MM.1S (cell line): ENCODE measurements at places on chromosomes 12 and 14.

DNA sequence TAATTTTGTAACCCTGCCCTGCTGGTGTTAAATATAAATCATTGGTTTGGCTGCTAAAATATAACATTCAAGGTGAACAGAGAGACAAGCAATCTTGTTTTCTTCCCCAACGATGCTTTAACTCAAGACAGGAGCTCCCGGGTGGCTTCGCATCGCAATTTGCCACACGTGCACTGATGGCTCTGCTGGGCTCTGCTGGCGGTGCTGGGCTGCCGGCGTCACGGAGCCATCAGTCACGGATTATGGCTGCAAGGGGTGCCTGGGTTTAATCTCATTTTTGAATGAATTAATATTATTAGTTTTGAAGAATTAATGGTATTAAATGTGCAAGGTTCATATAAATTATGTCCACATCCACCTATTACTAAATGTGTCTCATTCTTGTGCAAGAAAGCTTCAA lies 44.9 kb upstream of the TMEM260 start:
- DNase-seq, result no peak

- peak; percentile 46 for DNase-seq
These were observed 6.8 kb upstream of the HNF1A start for GRCh38 chr12:120971299-120972180.

GRCh38 chr14:99862136-99862535 lies 68.9 kb downstream of the EML1 start:
- no peak for DNase-seq

- DNase-seq, result no peak
These were observed 285.0 kb upstream of the GRIP1 start for GRCh38 chr12:66963901-66964300.

GRCh38 chr12:8108808-8109398 lies 14.5 kb upstream of the CLEC4A start:
- DNase-seq, result peak; percentile 81

DNA sequence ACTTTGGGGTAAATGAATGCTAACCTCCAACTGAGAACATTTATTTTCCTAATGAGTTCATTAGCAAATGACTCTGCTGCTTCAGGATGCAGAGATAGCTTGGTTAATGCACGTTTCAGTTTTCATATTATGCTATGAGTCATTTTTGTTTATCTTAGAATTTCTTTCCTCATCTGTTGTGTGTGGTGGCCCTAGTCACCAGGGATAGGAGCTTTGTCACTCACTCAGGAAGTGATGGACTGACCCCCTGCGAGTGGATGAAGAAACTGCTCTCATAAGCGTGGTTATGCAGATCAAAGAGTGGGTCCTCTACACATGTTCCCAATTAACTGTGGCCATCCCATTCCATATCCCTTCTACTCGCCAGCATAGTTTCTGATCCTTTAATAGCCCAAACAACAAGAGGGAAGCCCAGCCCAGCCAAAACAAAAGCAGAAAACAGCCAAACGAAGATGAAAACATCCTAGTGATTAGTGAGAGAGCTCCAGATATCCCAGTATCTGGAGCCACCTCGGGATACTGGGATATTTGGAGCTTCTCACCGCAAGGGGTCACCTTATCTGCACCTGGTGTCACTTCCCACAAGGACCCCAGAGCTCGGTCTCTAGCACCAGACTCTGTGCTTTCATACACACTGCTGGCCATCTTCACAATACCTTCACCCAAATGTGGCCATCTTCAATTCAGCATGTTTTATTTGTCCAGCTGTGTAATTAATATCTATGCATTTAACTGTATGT lies 8.6 kb downstream of the TC2N start:
- no peak for DNase-seq

GRCh38 chr14:82719617-82720016 lies 1186.0 kb upstream of the SEL1L start:
- DNase-seq, result no peak

GRCh38 chr12:29222200-29222599 lies 73.1 kb downstream of the FAR2 start:
- no peak for DNase-seq

DNA sequence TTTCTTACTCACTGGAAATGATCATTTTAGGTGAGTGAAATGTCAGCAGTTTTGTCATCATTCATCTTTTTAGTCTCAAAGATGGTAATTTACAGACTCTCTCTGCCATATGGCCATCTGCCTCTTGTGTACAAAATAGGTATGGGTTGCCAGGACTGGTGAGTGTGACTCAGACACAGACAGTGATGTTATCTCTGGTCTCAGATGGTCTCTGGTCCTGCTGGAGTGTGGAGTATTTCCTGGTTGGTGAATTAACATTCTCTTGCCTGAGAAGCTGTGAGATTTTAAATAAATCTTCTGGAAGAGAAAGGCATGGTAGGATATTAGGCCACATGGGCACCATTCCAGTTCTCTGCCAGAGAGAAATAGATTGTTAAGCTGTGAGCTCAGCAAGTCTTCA lies 207.0 kb downstream of the ATP23 start:
- DNase-seq, result no peak

- DNase-seq, result no peak
These were observed 102.3 kb downstream of the TRMT5 start for GRCh38 chr14:60878536-60878935.

DNA sequence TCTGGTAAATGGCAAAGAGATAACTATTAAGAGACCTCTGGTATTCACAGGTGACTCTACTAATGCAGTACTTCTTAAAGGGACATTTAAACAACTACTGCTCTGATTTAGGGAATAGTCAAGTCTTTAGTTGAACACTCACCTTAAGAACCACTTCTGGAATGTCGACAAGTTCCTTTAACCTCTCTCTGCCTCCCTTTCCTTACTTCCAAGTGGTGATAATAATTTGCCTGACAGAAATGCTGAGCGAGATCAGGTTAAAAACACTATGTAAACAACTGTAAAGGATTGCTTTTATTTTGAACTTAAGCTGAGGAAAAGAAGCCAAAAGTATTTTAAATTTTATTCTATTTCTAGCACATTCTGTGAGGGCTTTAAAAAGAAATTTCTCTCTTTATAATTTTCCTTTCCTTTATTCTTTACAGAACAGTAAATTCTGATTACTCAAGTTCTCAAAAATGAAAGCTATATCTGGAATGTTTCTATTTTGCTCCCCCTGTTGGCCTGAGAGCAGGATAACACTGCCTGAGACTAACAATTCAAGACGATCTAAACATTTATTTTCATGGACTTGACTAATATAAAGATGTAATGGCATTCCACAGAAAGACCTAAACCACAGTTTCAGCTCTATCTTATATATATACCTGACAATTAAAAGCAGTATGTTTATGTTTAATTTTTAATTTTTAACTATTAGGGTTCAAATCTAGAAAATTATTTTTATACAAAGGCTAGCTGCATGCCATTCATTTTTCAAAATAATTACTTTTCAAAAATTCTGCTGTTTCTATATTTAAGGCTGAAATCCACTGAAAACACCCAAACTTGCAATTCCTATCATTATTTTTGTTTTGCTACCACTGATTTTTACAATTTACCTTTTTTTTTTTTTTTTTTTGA lies 29.2 kb downstream of the ZCCHC8 start:
- peak; percentile 47 for DNase-seq

DNA sequence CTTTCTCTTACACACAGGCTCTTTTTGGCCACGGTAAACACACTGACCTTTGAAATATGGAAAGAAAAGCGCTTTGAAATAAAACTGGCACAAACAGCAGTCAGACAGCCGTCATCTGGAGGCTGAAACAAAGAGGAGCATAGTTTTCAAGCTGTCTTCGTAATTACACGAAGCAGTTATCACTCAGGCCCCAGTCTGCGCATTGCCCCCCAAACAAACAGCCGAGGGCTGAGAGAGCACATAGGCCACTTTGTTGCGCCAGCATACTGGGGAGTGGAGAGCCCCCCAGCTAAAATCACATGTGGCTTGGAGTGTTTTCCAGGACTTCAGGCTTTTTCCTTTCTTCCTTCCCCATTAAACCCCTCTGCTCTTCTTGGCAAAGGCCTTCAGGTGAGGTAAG lies 142.9 kb upstream of the BTG1 start:
- no peak for DNase-seq

GRCh38 chr12:68944296-68945076 lies 11.5 kb upstream of the CPM start:
- no peak for DNase-seq

GRCh38 chr14:66378712-66379505 lies 107.3 kb upstream of the CCDC196 start:
- no peak for DNase-seq
